ENCODE measurements at places on chromosomes 16 and 17.

- DNase-seq: no peak
Measured at GRCh38 chr16:2498531-2499253, 15.1 kb upstream of the ATP6V0C start.

GRCh38 chr16:83939266-83939855, 13.7 kb upstream of the OSGIN1 start:
- DNase-seq: no peak

GRCh38 chr17:73695035-73695738, 50.9 kb upstream of the SDK2 start:
- no peak for DNase-seq

DNA sequence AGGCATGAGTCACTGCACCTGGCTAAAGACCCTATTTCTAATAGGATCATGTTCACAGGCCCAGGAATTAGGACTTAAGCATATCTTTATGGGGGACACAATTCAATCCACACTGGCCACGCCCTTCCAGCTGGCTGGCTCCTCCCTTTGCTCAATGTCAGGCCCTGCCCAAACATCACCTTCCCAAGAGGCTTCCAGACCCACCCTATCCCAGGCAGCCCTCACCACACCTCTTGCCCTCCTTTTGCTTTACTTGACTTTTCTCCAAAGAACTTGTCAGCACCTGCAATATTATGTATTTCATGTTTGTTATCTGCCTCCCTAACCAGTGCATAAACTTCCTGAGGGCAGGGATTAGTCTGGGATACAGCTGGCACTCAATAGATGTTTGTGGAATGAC, 109.6 kb upstream of the CDH5 start:
- no peak for DNase-seq

DNA sequence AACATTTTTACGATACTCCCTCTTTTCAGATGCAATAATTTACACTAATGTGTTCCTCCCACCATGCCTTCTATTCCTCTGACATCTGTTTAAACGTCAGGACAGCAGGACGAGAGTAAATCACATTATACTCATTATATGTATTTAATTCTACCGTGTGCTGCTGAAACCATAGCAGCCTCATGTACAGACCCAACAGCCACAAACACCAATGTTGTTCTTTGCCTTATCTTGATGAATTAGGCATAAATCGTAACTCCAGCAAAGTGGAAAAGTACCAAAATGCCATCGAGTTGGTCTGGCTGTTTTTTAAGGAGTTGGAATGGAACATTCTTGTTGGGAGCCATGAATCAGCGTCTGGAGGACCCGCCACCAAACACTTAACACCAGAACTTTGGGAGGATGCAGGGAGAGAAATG, 82.9 kb upstream of the FOXF1 start:
- DNase-seq: no peak

DNA sequence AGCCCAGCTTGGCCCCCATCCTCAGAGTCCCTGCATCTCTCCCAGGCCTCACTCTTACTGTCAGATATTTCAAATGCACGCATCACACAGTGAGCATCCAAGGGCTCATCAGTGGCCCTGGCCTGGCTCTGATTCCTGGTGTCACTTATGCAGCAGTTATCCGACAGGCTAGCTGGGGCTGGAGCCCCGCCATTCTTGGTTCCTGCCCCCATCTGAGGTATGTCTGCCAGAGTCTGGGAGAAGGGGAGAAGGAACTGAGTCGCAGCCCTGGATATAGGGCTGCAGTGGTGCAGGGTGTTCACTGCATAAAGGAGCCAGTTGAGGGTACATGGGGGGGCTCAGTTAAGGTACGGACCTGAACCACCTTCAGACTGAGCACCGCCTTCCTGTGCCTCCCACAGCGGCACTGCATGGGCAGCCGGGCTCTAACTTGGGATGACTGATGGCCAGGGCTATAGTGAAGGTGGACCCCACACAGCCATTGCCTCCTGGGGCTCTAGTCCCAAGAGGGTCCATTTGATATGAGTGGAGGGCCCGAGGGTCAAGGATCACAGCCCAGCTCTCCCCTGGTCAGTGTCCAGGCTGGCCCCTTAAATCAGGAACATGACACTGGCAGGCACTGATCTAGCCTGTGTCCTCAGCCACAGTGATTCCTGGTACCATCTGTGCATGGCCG, 1.8 kb upstream of the RASD1 start:
- DNase-seq: no peak

- no peak for DNase-seq
Measured at GRCh38 chr16:68915589-68915988, 72.3 kb downstream of the TANGO6 start.

GRCh38 chr16:55406651-55407050, 72.3 kb upstream of the MMP2 start:
- DNase-seq: no peak

DNA sequence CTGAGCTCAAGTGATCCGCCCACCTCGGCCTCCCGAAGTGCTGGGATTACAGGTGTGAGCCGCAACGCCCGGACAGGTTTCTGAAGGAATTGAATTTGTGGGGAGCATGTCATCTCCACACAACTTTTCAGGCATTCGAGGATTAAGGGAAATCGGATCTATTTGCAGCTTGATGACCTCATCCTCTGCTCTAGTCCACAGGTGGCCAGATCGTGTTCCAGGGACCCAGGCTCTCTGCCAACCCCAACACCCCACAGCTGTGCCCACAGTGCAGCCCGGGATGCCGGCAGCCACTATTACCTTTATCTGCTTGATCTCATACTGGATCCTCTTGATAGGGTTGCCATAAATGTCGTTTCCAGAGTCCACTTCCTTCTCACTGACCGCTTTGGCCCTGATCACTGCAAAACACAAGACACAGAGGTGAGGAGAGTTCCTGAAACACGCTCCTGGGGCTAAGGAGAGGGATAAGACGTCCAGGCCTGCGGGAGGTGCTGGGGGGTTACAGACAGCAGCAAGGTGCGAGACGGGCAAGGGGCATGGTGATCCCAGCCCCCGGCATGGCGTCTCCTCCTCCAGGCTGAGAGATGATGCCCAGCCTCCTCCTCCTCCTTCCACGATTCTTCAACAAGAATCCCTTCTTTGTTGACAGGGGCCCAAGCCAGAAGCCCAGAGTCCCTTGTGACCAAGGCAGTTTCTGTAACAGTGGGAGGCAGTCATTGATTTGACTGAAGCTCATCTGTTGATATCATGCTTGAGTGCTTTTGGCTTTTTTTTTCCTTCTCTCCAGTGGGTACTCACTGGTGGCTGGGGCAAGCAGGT, 29.3 kb downstream of the CEP295NL start:
- DNase-seq: no peak

DNA sequence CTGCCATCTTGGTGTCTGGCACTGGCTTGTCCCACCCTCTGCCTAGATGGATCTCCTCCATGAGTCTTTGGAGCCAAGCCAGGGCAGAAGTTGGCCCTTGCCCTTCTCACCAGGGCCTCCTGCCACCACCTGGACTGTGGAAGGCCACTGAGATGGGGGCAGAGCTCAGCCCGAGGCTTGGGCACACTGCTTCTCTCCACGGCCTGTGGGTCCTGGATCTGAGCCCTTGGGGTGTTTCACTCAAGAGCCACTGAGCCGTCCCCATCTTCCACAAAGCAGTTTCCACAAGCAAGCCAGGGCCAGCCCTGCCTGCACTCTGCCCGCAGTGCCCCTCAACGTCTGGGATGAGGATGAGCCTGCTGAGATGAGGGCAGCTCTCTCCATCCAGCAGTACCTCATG, 16.7 kb upstream of the CD300A start:
- no peak for DNase-seq

- DNase-seq: no peak
Measured at GRCh38 chr16:68190736-68191510, 45.0 kb downstream of the ESRP2 start.

DNA sequence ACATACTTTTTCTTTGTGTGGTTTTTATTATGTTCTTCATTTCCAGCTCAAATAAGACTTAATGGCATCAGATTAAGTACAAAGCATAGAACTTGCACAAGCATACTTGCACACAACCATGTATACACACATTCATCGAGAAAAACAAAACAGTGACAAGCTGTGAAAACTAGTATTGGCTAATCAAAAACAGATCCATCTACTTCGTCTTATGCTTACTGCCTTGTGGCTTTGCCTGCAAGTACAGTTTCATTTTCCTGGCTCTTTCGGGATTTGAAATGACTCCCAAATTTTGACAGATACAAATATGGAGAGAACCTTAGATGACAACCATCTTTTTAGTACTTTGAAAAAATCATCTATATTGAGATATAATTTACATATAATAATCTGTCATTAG, 338.3 kb downstream of the BCAS3 start:
- no peak for DNase-seq

GRCh38 chr17:19747829-19748806, at the start of gene ALDH3A1:
Gene ALDH3A1, minus strand, starts transcription at chr17:19748298. Its CDS starts 3,169 bp downstream, at chr17:19745129.
- no peak for DNase-seq

- no peak for DNase-seq
Measured at GRCh38 chr16:10565167-10565566, 15.2 kb downstream of the EMP2 start.

DNA sequence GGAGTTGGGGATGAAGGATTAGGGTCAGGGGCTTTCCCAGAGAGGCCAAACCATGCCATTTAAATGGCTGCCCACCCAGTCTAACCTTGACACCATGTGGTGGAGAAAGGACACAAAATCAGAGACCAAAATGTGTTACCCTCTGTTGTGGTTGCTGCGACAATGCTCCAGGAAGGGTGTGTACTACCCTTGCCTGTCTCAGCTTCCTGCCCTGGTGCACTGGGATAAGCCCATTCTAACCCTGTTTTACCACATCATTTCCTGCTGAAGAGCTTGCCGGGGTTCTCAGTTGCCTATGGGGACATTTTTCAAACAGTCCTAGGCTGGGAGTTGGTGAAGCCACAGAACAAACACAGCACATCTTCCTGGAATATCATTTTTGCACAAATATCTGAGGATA, 4.9 kb downstream of the OR4D1 start:
- DNase-seq: no peak

DNA sequence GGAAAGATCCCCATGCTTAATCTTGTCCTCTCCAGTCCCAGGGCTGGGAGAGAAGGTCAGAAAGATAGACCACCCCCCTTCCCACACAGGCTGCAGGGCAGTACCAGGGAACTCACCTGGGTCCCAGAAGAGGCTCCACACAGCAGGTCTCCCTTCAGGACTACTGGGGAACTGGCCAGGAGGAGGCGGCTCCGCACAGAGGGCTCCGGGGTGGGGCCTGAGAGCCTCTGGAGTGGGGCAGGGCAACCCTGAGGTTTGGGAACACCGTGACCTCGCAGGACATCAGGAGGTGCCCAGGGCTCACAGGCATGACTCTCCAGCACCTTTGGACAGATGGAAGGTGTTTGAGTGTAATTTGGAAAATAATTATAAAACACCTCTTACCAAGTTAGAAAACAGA, 11.0 kb downstream of the ABCA3 start:
- no peak for DNase-seq

GRCh38 chr16:67466581-67466980, 14.4 kb downstream of the ATP6V0D1 start:
- DNase-seq: no peak

- DNase-seq: peak; percentile 90
Measured at GRCh38 chr17:57577751-57578607, 167.1 kb downstream of the CCDC182 start.

DNA sequence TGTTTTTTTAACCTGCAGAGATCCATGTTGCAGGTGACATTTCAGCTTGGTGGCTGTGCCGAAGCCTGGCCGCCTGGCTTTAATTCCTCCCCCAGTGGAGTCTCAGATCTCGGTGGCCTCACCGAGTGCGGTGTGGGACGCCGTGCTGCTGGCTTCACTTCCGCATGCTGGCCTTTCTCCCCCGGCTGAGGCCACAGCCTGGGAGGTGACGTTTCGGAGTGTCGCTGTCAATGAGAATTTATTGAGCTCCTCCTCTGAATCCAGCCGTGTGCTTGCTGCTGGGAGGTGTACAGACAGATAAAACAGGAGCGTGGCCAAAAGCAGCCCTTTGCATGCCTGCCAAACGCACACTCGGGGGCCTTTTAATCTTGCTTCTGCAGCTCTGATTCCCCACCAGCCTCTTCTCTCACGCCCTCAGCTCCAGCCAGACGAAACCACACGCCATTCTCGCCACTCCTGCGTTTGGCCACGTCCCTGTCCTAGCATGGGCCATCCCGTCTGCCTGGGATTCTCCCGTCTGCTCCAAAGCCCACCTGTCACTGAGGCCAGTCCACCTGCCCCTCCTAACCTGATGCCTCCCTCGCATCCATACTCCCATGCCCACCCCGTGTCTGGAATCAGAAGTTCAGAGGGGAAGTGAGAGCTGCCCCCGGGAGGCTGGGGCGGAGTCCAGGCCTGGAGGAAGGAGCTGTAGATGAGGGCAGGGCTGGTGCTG, 3.6 kb downstream of the GSE1 start:
- DNase-seq: no peak

DNA sequence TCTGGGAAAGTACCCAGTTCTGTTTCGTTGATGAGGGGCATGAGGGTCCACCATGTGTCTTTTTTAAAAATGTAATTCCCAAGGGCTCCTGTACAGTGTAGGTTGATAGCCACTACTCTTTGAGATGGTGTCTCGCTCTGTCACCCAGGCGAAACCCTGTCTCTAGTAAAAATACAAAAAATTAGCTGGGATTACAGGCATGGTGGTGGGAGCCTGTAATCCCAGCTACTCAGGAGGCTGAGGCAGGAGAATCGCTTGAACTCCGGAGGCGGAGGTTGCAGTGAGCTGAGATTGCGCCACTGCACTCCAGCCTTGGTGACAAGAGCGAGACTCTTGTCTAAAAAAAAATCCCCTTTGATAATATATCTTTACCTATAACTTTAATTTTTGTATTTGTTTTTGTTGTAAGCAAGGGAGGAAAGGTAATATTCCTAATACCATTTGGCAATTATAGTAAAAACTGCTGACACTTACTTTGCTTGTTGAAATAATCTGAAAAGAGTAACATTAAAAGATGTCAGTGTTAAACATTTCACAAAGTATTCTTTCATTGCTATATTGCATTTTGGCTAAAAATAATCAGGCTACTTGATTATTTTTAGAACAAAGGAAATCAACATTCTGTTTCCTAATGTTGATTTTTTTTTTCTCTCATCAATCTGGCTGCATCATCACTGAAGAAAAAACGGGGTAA, 11.8 kb downstream of the KPNA2 start:
- no peak for DNase-seq

GRCh38 chr17:27780092-27780827, 20.1 kb downstream of the NOS2 start:
- DNase-seq: no peak

DNA sequence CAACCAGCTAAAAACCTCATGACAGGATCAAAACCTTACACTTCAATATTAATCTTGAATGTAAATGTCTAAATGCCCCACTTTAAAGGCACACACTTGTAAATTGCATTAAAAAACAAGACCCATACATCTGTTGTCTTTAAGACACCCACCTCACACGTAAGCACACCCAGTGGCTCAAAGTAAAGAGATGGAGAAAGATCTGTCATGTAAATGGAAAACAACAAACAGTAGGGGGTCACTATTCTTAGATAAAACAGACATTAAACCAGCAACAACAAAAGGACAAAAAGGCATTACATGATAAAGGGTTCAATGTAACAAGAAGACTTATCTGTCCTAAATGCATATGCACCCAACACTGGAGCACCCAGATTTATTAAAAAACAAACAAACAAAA, 35.6 kb downstream of the SDR42E1 start:
- no peak for DNase-seq

Data from NCI-H187 treated with DMSO at 0.1 percent for 48 hours (cell line).